Activated CD4-positive, alpha-beta T cell treated with anti-CD3 and anti-CD28 coated beads for 24 hours (primary cell): ENCODE measurements at places on chromosomes 1 and 21.

DNA sequence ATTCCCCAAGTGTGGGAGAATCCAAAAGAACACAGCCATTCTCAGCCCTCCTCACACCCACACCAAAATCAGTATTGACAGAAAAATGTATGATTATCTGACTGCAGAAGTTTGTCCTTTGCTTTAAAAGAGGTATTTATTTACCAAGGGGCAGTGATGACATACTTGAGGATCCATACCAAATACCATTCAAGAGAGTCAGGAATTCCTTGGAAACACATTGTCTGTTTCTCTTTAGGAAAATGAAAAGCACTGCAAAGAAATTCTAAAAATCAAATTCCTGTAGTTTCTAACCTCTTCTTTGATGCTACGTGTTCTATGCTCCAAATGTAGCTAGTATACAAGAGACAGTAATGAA lies 509.6 kb upstream of the CXADR start:
- no peak for DNase-seq

- DNase-seq, result no peak
These were observed 8.9 kb downstream of the ZBTB7B start for GRCh38 chr1:155011437-155012025.

DNA sequence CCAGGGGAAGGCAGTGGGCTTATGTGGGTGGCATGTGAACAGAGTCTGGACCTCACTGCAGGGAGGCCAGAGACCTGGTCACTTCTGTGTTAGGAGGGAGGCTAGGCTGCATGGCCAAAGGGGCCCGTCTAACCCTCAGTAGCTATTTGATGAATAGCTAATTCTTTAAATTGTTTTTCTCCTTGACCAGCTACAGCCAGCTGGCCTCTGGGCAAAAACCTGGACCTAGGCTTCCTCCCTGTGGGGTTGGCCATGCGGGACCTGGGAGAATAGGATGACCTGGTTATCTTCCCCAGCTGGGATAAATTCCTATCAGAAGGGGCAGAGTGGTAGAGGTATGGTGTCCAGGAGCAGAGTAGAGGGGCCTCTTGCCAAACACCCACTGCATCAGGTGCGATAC lies 79.4 kb downstream of the TNR start:
- no peak for DNase-seq

GRCh38 chr1:30685796-30686165 lies 37.6 kb downstream of the MATN1 start:
- no peak for DNase-seq

DNA sequence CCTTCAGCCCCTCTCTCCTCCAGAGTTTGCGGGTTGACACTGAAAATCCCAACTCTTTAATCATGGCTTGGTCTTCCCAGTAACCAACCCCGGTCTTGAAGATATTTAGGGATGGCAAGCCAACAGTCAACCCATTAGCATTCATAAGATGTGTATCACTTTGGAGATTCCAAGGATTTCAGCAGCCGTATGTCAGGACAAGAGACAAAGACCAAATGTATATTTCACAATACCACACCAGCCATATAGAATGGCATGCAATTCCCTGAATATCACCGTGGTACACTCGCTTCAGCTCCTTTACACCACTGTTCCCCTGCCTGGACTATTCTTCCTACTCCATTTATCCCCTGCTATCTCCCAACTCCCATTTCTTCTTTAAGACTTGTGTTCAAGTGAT lies 109.2 kb downstream of the CSMD2 start:
- DNase-seq, result no peak

GRCh38 chr21:17679002-17679600 lies 66.4 kb upstream of the BTG3 start:
- DNase-seq, result no peak

GRCh38 chr1:21764615-21765423 lies 18.1 kb downstream of the USP48 start:
- no peak for DNase-seq

DNA sequence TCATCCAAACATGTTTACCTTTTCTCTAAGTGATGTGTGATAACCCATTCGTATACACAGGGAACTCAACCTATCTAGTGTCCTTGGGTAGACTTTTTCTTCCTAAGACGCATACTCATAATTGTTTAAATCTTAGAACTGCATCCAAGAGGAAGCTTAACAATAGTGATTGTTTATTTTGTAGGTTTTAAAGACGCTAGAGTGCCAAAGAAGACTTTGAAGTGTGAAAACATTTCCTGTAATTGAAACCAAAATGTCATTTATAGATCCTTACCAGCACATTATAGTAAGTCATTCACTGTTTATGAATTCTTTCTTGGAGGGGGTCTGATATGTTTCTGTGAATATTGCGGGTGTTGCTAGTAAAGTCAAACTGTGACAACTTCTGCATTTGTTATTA lies 25.4 kb downstream of the PLA2G4A start:
- DNase-seq, result no peak

DNA sequence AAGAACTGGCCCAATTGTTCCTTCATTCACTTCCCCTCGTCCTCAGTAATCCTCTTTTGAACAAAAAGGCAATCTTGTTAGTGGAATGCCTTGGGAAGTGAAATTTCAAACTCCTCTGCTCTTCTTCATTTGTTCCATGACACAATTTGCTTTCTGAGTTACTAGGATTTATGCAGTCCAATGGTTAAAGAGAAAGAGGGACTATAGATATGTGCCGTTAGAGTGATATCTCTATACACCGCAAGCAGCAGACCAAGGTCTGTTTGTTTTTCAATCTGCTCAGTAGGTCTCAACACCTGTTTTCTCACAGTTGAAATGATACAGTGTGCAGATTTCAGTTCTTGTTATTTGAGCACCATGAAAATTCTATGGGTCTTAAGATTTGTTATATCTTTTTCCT lies 244.0 kb downstream of the DNM3 start:
- no peak for DNase-seq
